ENCODE measurements at places on chromosomes 3 and 15. TPM values are rescaled to one million over a fixed set of nuclear protein-coding genes. Genes with fewer than 3 reads are reported as not detected.

The P2RY1 gene
- 3.5 TPM for total RNA-seq

The GOLGA6L6 gene
- total RNA-seq, result not detected

The SLC9A9 gene
- 2.3 TPM for total RNA-seq

The PIGB gene
- total RNA-seq, result 4.3 TPM

The FBLN2 gene
- 43.6 TPM for total RNA-seq

The TEX55 gene
- total RNA-seq, result not detected

The ZPLD1 gene
- total RNA-seq, result not detected

The HYAL1 gene
- 48.8 TPM for total RNA-seq

The NUDT16 gene
- 38.4 TPM for total RNA-seq

The CDHR4 gene
- not detected for total RNA-seq

The NANOGP8 gene
- total RNA-seq, result not detected
